ENCODE measurements at places on chromosomes 5 and 9.

GRCh38 chr9:121692606-121693387 is 41.4 kb downstream of the DAB2IP start:
- DNase-seq = no peak

DNA sequence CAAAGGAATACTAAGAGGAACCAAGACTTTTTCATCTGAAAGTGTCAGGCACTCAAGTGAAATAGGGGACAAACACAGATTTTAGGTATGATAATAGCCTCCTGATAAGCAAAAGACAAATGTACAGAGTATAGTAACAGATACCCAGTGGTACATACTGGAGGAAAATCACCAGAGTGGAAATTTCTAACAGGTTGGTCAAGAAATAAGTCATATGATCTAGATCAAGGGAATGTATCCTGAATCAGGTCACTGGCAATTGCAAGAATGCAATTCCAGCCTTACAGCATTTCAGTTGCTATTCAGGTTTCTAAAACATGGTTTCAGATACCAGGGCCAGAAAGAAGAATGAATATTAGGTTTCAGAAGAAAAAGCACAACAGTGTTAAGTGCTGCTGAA is 82.2 kb upstream of the SLCO6A1 start:
- no peak for DNase-seq

DNA sequence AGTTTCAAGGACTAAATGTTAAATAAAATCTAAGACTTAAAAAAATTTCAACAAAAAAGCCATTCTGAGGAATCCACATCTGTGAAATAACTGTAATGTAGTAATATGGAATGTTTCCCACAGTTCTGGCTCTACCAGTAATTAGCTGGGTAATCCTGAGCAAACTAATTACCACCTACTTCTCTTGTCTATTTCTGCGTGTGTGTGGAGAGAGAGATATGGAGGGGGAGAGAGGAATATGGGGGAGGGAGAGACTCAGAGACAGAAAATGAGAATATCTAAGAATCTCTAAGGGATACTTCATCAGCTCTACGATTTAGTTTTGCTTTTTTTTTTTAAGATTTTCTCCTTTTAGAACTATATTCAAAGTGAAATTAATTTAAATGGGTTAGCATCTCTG is 28.0 kb downstream of the TBCA start:
- DNase-seq = no peak

DNA sequence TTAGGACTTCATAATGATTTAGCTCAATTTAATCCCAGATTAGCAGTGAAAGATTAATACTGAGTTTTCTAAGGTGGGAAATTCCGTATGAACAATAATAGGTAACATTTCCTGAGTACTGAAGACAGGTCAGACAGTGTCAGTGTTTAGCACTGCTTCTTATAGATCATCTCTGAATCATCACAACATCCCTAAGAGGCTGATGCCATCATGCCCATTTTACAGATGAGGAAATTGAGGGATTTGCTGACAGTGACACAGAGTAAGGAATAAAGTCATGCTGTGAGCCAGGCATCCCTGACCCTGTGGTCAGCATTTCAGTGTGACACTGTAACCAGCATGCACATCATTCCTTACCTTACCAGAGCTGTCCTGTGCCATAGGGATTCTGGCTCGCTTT is 44.5 kb downstream of the DAPK1 start:
- DNase-seq = no peak

- DNase-seq = no peak
Measured at GRCh38 chr5:10601246-10602030, 37.6 kb downstream of the ANKRD33B start.

- DNase-seq = no peak
Measured at GRCh38 chr5:32507738-32508434, 63.3 kb upstream of the ZFR start.

GRCh38 chr5:15431923-15432322 is 68.1 kb upstream of the FBXL7 start:
- no peak for DNase-seq

DNA sequence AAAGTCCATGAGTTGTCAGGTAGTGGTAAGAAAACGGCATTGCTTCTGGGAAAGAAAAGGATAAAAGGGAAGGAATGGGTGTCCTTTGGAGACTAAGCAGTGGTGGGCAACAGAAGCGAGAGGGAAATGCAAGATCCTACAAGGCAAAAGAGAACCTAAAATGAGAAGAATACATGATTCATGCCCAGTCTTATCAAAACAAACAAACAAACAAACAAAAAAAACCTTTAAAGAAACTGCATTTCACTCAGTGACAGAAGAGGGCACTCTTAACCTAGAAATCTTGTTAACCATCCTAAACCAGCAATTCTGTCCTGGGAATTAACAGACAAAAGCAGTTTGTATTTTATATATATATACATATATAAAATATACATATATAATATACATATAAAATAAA is 88.5 kb downstream of the SUSD1 start:
- no peak for DNase-seq

DNA sequence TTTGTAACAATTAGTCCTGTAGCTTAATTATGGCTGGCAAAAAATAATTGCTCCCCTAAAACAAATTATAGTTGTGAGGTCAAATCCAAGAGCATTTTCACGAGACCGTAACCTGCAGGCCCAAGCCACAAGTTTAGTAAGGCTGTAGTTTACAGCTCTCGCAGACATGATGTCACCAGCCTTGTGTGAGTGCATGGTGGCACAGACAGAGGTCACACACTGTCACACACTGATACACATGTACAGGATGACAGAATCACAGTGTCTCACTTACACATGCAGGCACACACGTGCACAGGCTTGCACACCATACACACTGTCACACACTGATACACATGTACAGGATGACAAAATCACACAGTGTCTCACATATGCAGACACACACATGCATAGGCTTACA is 518.8 kb downstream of the IRX1 start:
- no peak for DNase-seq

DNA sequence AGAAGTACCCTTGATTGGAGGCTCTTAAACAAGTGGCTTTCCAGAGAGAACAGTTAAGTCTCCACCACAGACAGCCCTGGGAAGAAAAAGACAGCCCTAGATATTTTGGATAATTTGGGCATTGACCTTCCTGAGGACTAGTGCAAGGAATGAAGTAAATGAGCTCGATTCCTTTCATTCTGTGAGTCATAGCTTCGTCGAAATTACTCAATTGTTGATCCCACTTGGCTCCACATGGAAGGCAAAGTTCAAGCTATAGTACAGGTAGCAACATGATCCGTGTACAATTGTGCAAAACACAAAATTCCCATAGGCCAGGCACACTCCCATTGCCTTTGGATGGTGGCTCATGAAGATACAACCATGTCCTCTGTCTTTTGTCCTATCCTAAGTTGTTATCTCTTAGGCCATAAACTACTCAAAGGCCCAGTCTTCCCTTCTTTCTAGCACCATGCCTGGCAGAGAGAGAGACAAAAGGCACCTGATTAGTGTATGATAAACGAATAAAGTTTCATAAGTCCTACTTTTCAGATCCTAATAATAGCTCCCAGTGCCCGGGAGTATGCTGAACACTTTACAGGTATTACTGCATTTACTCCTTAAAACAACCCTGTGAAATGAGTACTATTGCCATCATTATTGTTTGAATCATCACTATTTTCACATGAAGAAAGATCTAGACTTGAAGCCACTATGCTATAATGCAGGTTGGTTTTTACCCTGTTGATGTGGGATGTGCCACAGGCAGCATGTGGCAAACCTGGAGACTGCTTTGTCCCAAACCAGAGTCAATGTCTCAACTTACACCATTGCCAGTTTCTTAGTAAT is 116.7 kb upstream of the RANBP3L start:
- no peak for DNase-seq

DNA sequence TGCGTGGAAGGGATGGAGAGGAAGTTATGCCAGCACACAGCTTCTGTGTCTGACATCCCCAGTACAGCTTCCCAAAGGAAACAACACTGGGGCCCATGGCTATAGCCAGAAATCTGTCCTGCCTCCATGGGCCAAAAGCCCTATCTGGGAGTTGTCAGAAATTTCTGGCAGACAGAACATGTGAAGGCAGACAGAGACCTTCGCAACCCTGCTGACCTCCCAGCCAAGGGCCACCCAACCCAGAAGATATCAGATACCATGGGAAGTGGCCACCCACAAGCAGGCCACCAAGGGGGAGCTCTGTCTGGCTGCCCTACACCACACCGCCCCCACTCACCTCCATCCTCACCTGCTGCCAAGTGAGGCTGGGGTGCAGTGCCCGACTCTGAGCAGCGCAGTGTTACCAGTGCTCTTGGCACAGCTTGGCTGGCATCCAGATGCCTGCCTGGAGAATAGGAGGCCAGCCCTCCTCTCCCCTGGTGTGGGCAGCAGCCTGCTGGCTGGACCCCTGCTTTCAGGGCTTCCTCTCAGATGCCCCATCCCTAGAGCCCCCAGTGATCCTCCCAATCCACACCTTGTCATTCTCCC is 61.6 kb upstream of the NEURL1B start:
- DNase-seq = no peak

GRCh38 chr5:40578501-40579451 is 100.9 kb upstream of the PTGER4 start:
- no peak for DNase-seq

GRCh38 chr5:150160448-150161081 is 4.9 kb upstream of the PDGFRB start:
- no peak for DNase-seq
